ENCODE measurements at places on chromosomes 4 and X.

- DNase-seq = no peak
Measured at GRCh38 chrX:114717921-114718320, 134.0 kb downstream of the HTR2C start.

- DNase-seq = no peak
Measured at GRCh38 chr4:177483271-177483670, 41.0 kb upstream of the AGA start.

DNA sequence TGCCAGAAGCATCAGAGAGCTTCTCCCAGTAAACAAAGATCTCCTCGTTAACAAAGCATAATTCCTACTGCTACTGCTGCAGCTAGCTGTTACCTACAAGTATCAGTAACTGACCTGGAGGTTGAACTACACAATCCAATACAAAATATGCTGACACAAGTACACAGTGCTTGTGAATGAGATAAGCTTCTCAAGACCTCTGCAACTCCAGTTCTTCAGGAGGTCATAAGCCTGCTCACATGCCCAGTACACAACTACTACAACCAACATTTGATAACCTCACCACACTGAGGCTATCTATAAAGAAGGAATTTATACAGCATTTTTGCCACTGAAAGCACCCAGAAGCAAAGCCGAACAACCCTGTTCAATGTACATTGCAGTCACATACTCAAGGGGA, 66.7 kb upstream of the SMARCAD1 start:
- DNase-seq = no peak

DNA sequence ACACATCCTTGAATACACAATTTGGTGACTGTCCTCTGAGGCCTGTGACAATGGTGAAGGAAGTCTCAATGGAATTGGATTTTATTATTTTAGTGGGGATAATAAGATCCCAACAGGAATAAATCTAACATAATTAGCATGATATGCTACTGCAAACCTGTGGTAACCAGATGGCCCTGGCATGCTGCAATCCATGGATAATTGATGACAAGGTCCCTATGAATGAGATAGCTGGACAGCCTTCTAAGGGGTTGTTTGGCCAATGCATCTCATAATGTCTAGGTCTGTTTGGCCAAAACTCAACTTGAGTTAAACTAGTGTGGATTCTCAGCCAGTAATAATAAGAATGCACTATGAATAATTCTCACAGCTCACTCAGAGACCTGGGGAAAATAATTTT, 145.3 kb upstream of the GALNTL6 start:
- DNase-seq = no peak

DNA sequence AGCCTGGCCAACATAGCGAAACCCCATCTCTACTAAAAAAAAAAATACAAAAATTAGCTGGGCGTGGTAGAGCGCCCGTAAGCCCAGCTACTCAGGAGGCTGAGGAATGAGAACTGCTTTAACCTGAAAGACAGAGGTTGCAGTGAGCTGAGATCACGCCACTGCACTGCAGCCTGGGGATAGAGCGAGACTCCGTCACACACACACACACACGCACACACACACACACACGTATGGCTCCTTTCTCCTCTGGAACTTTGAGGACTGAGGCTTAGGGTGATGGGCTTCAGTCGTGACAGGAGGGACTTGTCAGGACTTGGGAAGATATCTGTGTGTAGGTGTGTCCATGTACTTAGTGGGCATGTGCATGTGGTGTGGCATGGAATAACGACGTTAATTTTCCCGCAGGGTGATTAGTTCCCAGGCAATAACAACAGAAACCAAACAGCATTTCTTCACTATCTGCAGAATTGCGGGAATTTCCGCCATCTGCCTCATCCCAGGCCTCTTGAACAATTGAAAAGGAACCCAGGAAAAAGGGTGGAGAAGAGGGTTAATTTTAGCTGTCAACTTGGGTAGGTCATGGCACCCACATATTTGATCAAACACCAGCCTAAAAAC, 47.7 kb downstream of the RWDD4 start:
- no peak for DNase-seq

- no peak for DNase-seq
Measured at GRCh38 chrX:40260146-40260747, 162.5 kb upstream of the BCOR start.

- no peak for DNase-seq
Measured at GRCh38 chr4:2626231-2626630, 89.8 kb downstream of the FAM193A start.

- DNase-seq = no peak
Measured at GRCh38 chr4:174696657-174697056, 132.4 kb downstream of the GLRA3 start.

DNA sequence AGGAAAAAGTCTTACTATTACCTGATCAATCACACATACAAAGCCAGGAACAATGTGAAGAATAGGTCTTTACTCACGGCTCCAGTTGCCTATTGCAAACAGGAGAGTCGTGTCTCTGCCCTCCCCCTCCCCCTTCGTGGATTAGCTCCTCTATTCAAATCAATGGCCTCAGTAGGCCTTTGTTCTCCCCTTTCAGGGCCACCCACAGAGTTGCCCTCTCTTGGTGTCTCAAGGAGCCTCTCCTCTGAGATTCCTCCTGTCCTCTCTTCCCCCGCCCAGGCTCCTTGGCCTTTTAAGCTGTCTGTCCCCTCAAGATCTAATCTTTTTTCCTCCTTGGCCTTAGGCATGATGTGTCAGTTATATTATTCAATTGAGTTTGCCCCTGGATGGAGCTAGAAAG, 107.2 kb upstream of the NALF2 start:
- DNase-seq = no peak

DNA sequence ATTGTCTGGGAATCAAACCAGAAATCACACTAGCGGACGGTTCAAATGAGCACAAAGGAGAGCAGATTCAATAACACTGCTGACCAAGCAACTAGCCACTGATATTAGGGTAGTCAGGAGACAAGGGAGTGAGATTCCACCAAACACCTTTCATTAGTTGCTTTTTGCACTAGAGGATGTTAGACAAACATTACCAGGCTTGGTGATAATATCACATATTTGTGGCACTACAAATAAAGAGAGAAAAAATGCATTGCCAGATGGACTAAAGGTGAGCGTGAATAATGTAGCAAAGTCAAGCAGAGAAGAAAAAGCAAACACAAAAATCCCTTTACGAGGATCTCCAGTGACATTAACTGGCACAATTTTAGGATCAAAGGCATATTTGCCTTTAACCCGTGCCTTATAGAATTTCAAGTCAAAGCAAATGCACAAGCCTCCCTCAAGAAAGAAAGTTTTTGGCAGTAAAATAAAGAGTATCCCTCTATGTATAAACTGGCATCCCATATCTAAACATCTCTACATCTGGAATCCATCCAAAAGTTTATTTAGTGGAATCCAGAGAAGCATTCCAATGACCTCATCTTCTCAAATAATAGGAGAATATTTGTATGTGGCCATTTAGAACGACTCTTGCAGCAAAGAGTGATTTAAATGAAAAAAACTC, 290.9 kb downstream of the KCTD8 start:
- DNase-seq = no peak

All from GM12891 (cell line).